ENCODE measurements at places on chromosomes 16 and 17.

- no peak for DNase-seq
Observed at GRCh38 chr17:8320990-8321389, 10.9 kb downstream of the ARHGEF15 start.

DNA sequence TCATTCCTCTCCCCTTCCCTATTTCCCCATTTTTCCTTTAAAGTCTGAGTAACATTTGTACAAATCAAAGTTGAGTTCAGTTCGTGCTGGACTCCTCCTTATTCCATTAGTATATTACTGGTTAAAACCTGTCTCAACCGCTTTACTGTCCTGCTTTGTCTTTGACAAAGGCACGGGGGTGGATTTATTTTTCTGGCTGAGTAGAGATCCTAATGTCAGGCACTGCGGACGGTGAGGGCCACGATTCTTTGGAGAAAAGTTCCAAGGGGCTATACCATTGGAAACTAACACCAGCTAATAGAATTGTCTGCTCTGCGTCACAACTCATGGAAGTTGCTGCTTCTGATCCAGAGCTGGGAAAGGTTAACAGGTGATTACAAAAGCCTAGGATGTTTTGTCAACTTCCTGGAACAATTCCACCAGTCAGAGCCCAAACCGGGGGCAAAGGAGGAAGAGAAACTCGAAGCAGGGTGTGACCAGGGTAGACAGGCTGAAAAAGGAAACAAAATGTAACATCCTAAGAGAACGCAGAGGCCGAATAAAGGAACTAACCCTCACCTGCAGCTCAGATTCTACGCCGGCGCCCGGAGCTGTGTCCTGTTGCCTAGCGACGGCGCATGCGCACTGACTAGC, 12.4 kb downstream of the TAT start:
- no peak for DNase-seq

DNA sequence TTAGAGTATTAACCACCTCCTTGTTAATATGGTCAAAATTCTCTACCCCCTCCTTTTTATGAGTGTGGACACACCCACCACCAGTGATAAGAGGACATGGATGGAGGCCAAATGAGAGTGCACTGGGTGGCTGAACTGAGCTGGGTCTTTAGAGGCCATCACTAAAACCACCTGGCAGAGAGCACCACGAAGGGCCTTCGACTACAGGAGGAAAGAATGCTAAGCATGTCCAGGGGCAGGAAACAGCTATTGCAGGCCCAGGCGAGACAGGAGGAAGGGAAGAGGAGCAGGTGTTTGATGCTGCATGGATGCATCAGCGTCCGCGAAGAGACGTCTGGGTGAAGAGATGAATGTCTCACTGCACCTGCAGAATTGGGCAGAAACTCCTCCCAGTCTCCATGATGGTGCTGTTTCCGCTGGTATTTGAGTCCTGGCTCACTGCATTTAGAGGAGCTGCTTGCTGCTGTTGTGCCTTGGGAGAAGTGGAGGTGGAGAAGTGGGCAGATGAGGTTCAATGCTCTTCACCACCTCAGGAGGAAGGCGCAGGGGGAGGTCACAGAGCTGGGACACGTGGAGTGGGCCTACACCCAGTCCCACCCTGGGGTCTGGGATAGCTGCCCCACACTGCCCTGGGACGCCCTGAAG, 33.2 kb downstream of the SPHK1 start:
- DNase-seq, result no peak

- no peak for DNase-seq
Observed at GRCh38 chr17:22454070-22454999, 762.0 kb downstream of the KCNJ18 start.

DNA sequence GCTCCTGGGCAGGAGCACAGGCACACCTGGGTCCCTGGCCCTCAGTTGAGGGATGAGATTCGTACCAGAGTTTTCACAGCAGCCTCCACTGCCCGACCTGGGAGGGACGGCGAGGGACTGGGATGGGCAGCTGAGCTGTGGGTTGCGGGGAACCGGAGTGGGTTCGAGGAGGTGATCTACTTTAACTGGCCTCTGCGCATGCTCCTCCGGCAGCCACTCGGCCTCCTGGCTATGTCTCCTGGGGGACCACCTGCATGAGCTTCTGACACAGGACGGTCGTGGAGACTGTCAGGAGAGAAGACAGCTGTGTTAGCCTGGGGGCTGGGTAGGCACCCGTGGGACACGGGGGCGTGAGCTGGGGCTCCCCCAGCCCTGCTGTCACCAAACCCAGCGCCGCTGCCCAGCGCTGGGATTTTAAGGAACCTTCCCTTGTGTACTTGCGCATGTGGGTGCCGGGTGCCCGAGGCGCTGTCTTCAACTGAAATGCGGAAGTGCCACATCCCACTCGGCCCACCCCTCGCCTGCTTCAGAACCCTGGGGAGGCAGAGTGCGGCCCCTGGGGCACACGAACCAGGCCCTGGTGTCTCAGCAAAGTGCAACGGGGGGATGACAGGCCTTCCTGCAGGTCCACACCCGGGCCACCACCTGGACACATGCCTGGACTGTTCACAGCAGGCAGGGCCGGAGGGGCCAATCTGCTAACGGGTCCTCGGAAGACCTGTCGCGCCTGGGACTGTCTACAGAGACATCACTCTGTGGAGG, 36.4 kb downstream of the SLC7A5 start:
- DNase-seq, result no peak

GRCh38 chr16:71524566-71525553, 1.4 kb upstream of the CHST4 start:
- DNase-seq, result no peak

DNA sequence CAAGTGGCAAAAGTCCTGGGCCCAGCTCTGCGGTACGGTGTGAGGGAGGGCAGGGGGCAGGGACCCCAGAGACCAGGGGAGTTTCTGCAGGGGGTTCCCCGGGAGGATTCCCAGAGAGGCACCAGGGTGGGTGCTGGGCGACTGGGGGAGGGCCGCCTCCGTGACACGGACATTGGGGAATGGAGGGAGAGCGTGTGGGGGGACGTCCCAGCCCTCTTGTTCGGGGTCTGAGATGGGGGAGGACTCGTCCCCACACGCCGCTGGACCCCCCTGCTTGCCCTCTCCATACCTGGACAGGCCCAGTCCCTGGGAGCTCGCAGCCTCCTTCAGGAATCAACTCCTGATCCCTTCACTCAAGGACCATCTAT, 26.3 kb upstream of the C1QTNF8 start:
- DNase-seq, result no peak

DNA sequence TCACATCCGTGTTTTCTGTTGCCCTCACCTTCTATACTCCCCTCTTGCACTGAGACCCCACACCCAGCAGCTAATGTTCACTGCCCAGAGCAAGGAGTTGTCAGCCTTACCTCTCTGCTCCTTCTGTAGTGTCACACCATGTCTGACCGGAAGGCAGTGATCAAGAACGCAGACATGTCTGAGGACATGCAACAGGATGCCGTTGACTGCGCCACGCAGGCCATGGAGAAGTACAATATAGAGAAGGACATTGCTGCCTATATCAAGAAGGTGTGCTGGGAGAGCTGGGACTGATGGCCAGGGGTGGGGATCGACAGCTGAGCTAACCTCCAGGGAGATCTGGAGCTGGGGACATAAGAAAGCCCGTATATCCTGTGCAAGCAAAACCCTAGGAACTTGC, 3.7 kb downstream of the DYNLL2 start:
- no peak for DNase-seq

- DNase-seq, result no peak
Observed at GRCh38 chr17:63692195-63692816, 7.6 kb downstream of the LIMD2 start.

DNA sequence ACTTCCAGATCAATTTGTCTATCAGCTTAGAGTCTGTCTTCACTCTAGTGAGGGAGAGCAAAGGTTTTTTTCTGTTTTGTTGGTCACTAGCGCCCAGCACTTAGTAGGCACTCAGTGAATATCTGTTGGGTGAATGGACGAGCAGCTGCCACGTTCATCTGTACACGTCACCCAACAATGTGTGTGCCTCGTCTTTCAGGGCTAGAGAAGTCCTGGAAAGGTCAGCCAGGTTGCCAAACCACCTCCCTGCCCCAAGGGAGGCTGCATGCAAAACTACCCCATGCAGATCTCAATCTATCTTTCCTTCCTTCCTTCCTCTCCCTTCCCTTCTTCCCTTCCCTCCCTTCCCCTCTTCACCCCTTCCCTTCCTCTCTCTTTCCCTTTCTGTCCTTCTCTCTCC, 340.9 kb downstream of the SOX9 start:
- no peak for DNase-seq

- no peak for DNase-seq
Observed at GRCh38 chr17:1908699-1909309, 79.0 kb downstream of the RPA1 start.

GRCh38 chr16:68369697-68370580, 59.1 kb downstream of the PRMT7 start:
- DNase-seq, result no peak

DNA sequence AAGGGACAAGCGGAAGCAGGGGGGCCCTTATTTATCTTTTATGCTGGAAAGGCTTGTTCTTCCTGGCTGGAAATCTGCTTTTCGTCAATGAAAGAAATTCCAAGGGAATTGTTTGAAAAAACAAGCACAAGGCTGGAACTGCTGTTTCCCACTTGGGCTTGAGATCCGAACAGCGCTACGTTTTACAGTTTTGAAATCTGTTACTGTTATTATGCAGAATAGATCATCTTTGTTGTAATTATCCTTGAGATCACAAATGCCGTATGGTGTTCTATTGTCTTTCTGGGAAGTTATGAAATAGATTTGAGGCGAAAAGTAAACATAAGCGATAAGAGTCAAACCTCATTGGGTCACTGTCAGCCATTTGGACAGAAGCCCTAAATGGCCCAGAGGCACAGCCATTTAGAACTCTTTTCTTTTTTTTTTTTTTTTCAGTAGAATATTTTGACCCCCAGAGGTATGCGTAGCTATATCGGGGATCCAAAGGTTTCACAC, 223.3 kb downstream of the IRX3 start:
- no peak for DNase-seq

DNA sequence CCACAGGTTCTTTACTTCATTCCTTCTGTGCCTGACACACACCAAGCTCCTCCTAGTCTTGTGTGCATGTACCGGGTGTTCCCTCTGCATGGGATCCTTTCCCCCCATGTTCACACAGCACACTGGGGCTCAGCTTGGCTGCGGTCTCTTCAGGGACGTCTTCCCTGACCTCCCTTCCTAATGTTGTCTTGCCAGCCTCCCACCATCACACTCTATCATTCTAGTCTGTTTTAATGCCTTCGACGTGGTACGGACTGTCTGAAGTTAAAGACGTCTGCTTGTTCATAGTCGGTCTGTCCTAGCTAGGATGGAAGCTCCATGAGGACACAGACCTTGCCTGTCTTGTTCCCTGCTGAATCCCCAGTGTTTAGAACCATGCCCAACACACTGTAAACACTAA, 60.1 kb downstream of the USP31 start:
- no peak for DNase-seq

GRCh38 chr17:151886-152859, 14.8 kb downstream of the SCGB1C2 start:
- DNase-seq, result no peak

GRCh38 chr16:8998108-8998507, 34.4 kb upstream of the USP7 start:
- DNase-seq, result no peak

DNA sequence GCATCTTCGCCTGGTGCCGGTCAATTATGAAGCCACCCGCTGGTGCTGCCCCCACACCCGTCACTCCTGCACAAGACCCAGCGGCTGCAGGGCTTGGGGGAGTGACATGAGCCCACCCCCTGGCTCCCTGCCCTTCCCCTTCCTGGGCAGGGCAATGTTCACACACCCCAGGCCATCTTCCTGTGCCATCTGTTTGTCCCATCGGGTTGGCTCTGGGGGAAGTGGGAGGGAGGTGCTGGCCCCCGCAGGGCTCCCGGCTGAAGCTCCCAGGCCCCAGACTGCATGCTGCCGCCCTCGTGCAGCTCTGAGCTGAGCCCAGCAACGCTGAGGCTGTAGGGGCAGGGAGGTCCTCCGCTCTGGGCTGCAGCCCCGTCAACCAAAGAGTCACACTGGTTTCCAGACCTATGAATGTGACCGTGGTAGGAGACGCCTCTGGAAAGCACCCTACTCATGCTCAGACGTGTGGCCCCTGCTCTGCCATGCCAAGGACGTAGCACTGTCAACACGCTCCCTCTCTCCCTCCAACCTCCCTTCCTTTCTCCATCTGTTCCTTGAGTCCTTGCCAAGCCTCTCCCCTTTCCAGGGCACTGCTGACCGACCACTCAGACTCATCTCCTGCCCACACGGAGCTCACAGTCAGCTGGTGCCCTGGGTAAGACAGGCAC, 140.4 kb downstream of the ENGASE start:
- DNase-seq, result no peak

GRCh38 chr17:43584666-43585102, 38.5 kb upstream of the ETV4 start:
- no peak for DNase-seq

DNA sequence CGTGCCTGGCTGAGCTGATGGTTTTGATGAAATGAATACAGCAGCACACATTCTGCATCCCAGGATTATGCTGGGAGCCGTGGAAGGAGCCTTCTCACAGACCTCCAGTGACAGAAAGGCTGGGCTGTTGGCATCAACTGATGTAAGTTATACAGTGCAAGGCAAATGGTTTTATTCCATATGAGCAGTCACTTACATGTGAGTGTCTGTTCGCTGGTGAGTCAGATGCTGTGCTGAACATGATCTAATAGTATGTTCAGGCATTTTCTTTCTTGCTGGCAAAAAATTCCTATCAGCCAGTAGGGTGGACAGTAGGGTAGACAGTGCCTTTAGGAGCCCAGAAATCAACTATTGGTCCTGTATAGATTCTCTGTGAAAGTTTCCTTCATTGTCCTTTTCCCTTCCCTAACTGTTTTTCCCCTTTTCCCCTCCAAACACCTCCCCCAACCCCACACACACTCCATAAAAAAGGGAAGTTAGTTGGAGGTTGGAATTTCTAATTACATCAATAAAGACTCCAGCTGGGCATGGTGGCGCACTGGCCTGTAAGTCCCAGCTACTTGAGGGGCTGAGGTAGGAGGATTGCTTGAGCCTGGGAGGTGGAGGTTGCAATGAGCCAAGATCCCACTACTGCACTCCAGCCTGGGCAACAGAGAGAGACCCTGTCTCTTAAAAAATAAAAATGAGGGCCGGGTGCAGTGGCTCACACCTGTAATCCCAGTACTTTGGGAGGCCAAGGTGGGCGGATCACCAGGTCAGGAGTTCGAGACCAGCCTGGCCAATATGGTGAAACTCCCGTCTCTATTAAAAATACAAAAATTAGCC, 36.2 kb downstream of the LDHD start:
- no peak for DNase-seq

- DNase-seq, result no peak
Observed at GRCh38 chr16:67865318-67865717, 7.5 kb upstream of the EDC4 start.

- no peak for DNase-seq
Observed at GRCh38 chr16:54519161-54519695, 232.6 kb upstream of the IRX3 start.
